Putamen (tissue), 1 donor: ENCODE measurements at places on chromosomes 12 and 14.

DNA sequence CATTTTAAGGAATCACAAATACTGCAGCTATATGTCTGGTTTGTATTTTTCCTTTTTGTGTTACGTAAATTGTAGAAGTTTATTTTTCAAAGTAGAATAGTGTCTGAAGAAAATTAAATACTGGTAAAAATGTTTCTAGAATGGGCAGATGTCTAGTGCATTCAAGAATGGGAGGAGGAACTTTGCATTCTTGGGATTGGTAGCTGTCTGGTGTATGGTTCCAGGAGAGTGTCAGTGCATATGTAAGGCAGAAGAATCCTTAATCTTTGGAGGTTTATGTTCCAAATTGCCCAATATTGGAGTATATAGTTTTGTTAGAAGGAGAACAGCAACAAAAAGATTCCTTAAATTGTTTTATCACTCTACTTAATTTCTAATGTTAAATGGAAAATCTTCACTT, 13.5 kb downstream of the PAPOLA start:
- no peak for DNase-seq

DNA sequence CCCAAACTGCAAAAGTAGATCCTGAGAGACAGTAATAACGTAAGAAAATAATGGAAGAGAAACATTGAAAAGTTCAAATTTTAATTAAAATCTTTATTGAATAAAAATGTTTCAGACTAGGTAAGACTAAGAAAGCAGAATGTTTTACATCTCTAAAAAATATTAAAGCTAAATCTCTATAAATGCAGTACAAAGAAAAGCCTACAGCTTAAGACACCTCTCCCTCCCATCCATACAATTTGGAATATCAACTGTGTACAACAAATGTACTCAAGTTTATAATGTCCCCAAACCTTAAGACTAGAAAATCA, 8.5 kb upstream of the CERS5 start:
- DNase-seq, result no peak

- no peak for DNase-seq
These were observed 788 bp downstream of the TEX52 start for GRCh38 chr12:2856051-2856450.

DNA sequence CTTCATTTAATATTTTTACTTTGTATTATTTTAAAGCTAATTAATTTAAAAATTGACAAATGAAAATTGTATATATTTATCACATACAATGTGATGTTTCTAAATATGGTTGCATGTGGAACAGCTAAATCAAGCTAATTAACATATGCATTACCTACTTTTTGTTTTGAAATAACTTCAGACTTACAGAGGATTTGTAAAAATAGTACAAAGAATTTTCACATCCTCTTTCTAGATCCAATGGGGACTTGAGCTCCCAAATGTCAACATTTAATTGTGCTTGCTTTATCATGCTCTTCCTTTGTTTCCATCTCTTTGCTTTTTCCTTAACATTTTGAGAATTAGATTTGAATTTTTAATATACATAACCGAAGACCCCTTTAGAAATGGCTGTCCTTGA, 6.6 kb downstream of the DCD start:
- no peak for DNase-seq
